Transverse colon (tissue), 4 donors: ENCODE measurements at places on chromosomes 11 and 22. TPM values are rescaled to one million over a fixed set of nuclear protein-coding genes. Genes with fewer than 3 reads are reported as not detected.

- no peak overlapping the region for H3K4me3 ChIP-seq
- H3K27ac ChIP-seq, result no peak overlapping the region
- no peaks in the 10 kb centered on the region for H3K27me3 ChIP-seq
- H3K4me1 ChIP-seq, result no peaks in the 10 kb centered on the region
Measured at GRCh38 chr11:38356255-38356654, 1758.2 kb upstream of the RAG2 start.

OR6X1 gene
- not detected for total RNA-seq

USP28 gene
- 18.4 TPM for total RNA-seq

EFCAB6 gene
- 3.7 TPM for total RNA-seq

OR51B2 gene
- total RNA-seq, result not detected

DNA sequence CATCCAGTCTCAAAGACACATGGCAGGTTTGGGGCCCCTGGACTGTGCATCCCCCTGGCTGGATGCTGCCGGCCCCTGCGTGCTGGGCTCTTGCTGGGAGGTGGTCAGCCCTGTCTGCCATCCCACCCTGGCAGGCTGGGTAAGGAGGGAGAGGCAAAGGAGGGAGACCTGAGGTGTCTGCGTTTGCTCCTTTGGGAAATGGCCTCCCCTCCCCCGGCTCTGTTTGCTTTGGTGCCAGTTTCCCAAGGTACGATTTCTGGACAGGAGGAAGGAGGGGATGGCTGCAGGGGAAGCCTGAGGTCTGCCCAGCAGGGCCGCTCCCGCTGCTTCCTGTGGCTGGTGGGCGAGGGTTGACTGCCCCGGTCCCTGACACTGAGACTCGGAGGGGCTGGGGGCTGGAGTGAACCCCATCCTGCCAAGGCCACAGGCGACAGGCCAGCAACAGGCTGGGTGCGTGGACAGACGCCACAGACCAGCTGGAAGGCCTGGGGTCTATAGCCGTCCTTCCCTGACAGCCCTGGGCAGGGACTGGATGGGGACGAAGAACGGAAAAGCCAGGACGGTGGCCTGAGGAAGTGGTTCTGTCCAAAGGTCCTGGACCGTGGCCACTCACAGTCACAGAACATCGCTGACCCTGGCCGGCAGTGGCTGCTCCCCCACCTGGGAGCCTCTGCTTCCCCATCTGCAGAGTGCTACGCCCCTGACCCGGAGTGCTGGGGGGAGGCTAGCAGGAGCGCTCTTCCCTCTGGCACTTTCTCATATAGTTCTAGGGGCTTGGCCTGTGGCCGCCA, 38.0 kb downstream of the OSBPL5 start:
- H3K27ac ChIP-seq, result peak overlapping the region; percentile 80
- peaks cover 19% of the 10 kb centered on the region for H3K4me1 ChIP-seq
- H3K4me3 ChIP-seq, result no peak overlapping the region
- no peak for DNase-seq
- H3K36me3 ChIP-seq, result no peaks in the 10 kb centered on the region

GRCh38 chr11:78406568-78407196, 10.9 kb downstream of the GAB2 start:
- H3K4me3 ChIP-seq, result no peak overlapping the region
- DNase-seq, result no peak
- H3K4me1 ChIP-seq, result no peaks in the 10 kb centered on the region
- H3K27ac ChIP-seq, result no peak overlapping the region
- no peaks in the 10 kb centered on the region for H3K27me3 ChIP-seq

- H3K27me3 ChIP-seq, result no peaks in the 10 kb centered on the region
- DNase-seq, result no peak
- H3K36me3 ChIP-seq, result no peaks in the 10 kb centered on the region
- peaks cover 10% of the 10 kb centered on the region for H3K4me1 ChIP-seq
- no peak overlapping the region for H3K27ac ChIP-seq
- H3K4me3 ChIP-seq, result no peak overlapping the region
Measured at GRCh38 chr11:96197103-96197502, 145.9 kb downstream of the MAML2 start.

HSPB2 gene
- not detected for total RNA-seq

- peaks cover 16% of the 10 kb centered on the region for H3K4me1 ChIP-seq
- no peak overlapping the region for H3K4me3 ChIP-seq
- DNase-seq, result no peak
- H3K27me3 ChIP-seq, result peaks cover 53% of the 10 kb centered on the region
Measured at GRCh38 chr11:44725757-44726282, 942 bp upstream of the TSPAN18 start.

- H3K27ac ChIP-seq, result no peak overlapping the region
- no peaks in the 10 kb centered on the region for H3K27me3 ChIP-seq
- H3K4me1 ChIP-seq, result no peaks in the 10 kb centered on the region
- no peak overlapping the region for H3K4me3 ChIP-seq
Measured at GRCh38 chr22:35733036-35733435, 15.4 kb downstream of the APOL5 start.

DNA sequence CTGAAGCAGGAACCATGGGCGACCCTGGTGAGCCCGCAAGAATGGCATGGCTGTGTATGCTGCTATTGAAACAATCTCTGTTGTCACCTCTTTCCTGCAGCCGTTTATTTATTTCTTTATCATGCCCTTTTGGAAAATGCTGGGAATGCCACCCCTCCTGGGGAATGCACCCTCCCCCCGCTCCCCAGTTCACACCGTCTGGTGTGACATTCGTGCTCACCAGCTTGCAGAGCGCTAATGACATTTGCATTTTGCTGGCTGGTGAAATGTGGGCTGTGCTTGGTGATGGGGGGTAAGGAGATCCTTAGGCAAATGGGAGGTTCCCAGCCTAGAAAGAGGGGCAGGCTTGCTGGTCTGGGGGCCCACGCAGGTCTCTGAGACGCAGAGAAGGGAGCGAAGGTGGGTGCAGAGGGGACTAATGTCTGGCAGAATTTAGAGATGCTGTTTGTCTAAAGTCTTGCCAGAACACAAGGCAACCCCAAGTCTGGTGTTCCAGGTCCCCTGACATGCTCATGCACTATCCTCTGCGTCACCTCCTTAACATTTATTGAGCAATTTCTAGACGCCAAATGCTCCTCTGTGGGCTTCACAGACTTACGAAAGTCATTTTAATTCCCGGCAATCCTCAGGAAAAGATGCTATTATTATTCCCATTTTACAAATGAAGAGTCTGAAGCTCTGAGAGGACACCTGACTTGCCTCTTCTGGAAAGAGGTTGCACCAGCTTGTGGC, 91.7 kb downstream of the TP53I11 start:
- no peak for DNase-seq
- no peaks in the 10 kb centered on the region for H3K36me3 ChIP-seq
- peak overlapping the region; percentile 91 for H3K27ac ChIP-seq

- no peaks in the 10 kb centered on the region for H3K4me1 ChIP-seq
- no peak overlapping the region for H3K27ac ChIP-seq
- no peaks in the 10 kb centered on the region for H3K27me3 ChIP-seq
- H3K4me3 ChIP-seq, result no peak overlapping the region
- DNase-seq, result no peak
- H3K36me3 ChIP-seq, result no peaks in the 10 kb centered on the region
Measured at GRCh38 chr11:123841174-123841573, 35.0 kb upstream of the OR6M1 start.

DNA sequence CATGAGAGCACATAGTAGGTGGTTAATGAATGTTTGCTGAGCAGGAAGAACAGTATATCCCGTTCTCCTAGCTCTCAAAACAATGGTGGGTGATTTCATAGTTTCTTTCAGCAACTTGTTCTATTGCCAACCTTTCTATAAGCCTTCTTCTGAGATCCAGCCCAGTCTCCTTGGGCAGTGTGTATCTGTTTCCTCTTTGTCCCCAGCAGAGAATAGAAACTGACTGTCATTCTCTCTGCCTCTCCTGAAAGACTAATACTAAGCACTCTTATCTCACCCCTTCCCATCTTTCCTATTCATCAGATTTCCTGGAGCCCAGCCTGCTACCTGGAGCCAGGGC, 272.9 kb downstream of the ST3GAL4 start:
- H3K4me1 ChIP-seq, result no peaks in the 10 kb centered on the region
- DNase-seq, result no peak
- no peak overlapping the region for H3K27ac ChIP-seq
- H3K36me3 ChIP-seq, result no peaks in the 10 kb centered on the region

- no peak overlapping the region for H3K4me3 ChIP-seq
- no peak for DNase-seq
- no peaks in the 10 kb centered on the region for H3K36me3 ChIP-seq
Measured at GRCh38 chr11:33500861-33501479, 199.7 kb downstream of the C11orf91 start.

ACR gene
- not detected for total RNA-seq

NXPE1 gene
- total RNA-seq, result 449 TPM

UCP3 gene
- total RNA-seq, result 7.6 TPM

BCL2L13 gene
- 59.3 TPM for total RNA-seq

C22orf31 gene
- total RNA-seq, result not detected

MYEOV gene
- not detected for total RNA-seq

DNA sequence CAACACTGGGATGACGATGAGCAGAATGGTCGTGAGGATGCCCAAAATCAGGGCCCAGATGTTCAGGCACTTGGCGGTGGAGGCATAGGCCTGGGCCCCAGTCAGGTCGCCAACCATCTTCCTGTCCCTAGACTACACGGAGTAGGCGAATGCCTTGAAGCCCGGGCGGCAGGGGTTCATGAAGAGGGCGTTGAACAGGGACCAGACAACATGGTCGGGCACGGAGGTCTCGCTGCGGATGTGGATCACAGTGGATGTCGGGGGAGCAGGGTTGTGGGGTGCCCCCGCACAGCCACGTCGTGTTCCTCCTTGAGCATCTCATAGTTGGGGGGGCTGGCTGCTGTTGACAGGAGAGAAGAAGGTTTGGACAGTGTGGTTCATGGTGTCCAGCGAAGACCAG, 9.5 kb downstream of the MYEOV start:
- no peak overlapping the region for H3K27ac ChIP-seq
- no peaks in the 10 kb centered on the region for H3K27me3 ChIP-seq
- DNase-seq, result no peak
- H3K4me1 ChIP-seq, result peaks cover 16% of the 10 kb centered on the region
- no peaks in the 10 kb centered on the region for H3K36me3 ChIP-seq
- H3K4me3 ChIP-seq, result no peak overlapping the region

CCDC73 gene
- total RNA-seq, result not detected

VPS51 gene
- 398 TPM for total RNA-seq

DNA sequence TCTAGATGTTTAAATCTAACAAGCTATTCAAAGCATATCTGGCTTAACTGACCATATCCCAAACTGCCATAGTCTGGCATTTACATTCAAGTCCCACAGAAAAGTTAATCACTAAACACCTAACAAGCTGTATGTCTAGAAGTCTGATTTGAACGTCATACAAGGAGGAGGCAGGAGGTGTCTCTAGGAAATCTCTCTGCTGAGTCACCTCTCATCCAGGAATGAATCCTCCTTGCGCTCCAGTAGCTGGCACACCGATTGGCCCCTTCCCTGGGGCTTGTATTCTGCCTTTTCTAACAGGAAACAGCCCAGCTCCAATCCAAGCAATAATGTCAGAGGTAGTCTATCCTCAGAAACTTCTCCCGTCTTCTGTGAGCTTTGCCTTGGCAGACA, 31.8 kb downstream of the FEZ1 start:
- no peak for DNase-seq
- no peak overlapping the region for H3K4me3 ChIP-seq
- no peaks in the 10 kb centered on the region for H3K4me1 ChIP-seq
- no peaks in the 10 kb centered on the region for H3K36me3 ChIP-seq

GRCh38 chr22:49515475-49515874, 312.2 kb downstream of the BRD1 start:
- no peak for DNase-seq
- peaks cover 5% of the 10 kb centered on the region for H3K27me3 ChIP-seq
- H3K36me3 ChIP-seq, result no peaks in the 10 kb centered on the region
- no peaks in the 10 kb centered on the region for H3K4me1 ChIP-seq

DNA sequence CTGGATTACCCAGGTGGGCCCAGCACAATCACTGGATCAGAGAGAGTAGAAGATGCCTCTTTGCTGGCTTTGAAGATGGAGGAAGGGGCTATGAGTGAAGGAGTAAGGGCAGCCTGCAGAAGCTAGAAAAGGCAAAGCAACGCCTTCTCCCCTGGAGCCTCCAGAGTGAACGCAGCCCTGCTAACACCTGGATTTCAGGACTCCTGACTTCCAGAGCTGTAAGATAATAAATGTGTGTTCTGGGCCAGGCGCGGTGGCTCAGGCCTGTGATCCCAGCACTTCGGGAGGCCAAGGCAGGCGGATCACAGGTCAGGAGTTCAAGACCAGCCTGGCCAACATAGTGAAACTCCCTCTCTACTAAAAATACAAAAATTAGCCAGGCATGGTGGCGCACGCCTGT, 102.4 kb downstream of the MORC2 start:
- no peak overlapping the region for H3K27ac ChIP-seq
- DNase-seq, result no peak
- H3K4me1 ChIP-seq, result no peaks in the 10 kb centered on the region
- no peaks in the 10 kb centered on the region for H3K36me3 ChIP-seq
- no peak overlapping the region for H3K4me3 ChIP-seq
- no peaks in the 10 kb centered on the region for H3K27me3 ChIP-seq

HPX gene
- 1.8 TPM for total RNA-seq

GRCh38 chr11:26649884-26650283, 72.0 kb downstream of the SLC5A12 start:
- H3K27ac ChIP-seq, result no peak overlapping the region
- no peaks in the 10 kb centered on the region for H3K36me3 ChIP-seq
- no peaks in the 10 kb centered on the region for H3K27me3 ChIP-seq
- DNase-seq, result peak; percentile 61
- no peaks in the 10 kb centered on the region for H3K4me1 ChIP-seq

GRCh38 chr11:130478881-130479280, 30.4 kb downstream of the ADAMTS15 start:
- no peaks in the 10 kb centered on the region for H3K27me3 ChIP-seq
- H3K27ac ChIP-seq, result peak overlapping the region; percentile 64
- no peak overlapping the region for H3K4me3 ChIP-seq
- H3K4me1 ChIP-seq, result peaks cover 18% of the 10 kb centered on the region
- DNase-seq, result no peak

DNA sequence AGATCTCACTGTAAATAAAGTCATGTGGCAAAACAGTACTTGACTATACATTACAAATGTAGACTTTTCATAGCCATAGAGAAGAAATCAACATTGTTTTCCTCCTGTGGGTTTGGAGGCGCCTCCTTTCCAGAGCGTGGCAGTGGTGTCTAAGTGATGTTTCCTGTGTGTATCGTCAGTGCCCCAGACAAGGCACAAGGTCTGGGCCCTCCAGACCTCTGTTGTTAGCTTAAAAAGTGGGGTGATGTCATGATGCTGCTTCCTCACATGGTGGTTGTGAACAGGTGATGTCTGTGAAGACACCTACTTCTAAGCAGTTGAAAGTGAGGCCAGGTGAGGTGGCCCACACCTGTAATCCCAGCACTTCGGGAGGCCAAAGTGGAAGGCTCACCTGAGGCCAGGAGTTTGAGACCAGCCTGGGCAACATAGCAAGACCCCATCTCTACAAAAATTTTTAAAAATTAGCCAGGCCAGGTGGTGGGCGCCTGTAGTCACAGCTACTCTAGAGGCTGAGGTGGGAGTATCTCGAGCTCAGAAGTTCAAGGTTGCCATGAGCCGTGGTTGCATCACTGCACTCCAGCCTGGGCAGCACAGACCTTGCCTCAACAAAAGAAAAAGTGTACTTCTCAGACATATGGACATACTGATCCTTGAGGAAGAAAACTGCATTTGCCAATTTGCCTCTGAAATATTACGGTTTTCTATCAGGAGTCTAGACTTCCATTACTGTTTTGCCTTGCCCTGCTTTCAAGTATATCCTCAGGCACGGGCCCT, 15.7 kb downstream of the NUP50 start:
- no peak overlapping the region for H3K27ac ChIP-seq
- H3K36me3 ChIP-seq, result no peaks in the 10 kb centered on the region
- H3K27me3 ChIP-seq, result no peaks in the 10 kb centered on the region

TMEM138 gene
- total RNA-seq, result 36.0 TPM
